Astrocyte (in vitro differentiated cells and primary cell): ENCODE measurements at places on chromosomes 4 and X.

DNA sequence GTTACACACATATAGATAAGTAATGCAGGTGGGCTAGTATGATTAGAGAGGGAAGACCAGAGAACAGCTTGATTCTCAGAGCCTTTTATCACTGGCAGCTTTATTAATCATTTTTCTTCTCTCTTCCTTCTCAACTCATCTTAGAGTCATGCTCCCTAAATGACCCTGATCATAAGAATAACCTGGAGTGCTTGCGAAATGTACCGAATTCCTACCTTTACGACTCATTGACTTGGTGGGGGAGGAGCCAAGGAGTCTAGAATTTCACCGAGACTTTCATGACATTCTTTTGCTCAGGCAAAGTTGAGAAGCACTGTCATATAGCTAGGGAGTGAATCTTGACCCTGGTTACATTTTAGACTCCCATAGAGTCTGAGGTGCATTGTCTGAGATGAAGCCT, 298.9 kb upstream of the PUDP start:
- H3K27ac ChIP-seq = no peak overlapping the region
- no peak for DNase-seq
- no peaks in the 10 kb centered on the region for H3K36me3 ChIP-seq
- no peaks in the 10 kb centered on the region for H3K27me3 ChIP-seq
- H3K4me3 ChIP-seq = no peak overlapping the region

DNA sequence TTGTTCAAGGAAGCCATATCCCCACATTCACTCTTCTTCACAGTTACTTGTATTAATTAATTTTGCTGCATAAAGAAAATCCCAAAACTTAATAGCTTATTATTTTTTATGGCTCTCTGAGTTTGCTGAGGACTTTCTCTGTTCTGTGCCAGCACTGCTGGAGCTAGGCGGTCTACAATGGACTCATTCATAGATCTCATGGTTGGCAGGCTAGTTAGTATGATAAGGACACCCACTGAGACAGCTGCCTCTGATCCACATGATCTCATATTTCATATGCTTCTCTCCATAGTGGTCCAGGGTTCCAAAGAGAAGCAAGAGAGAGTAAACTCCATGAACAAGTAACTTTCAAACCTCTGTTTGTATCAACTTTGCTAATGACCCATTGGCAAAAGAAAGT, 170.2 kb downstream of the ADGRA3 start:
- no peaks in the 10 kb centered on the region for H3K4me1 ChIP-seq
- H3K4me3 ChIP-seq = no peak overlapping the region
- H3K36me3 ChIP-seq = no peaks in the 10 kb centered on the region
- no peak for DNase-seq
- no peak overlapping the region for H3K27ac ChIP-seq

- DNase-seq = no peak
- H3K27me3 ChIP-seq = no peaks in the 10 kb centered on the region
- H3K36me3 ChIP-seq = peaks cover 28% of the 10 kb centered on the region
- no peak overlapping the region for H3K27ac ChIP-seq
- no peak overlapping the region for H3K4me3 ChIP-seq
These were observed 63.2 kb downstream of the CLDN22 start for GRCh38 chr4:183256756-183257385.

GRCh38 chrX:153633048-153633447, 14.0 kb upstream of the DUSP9 start:
- H3K27me3 ChIP-seq = no peaks in the 10 kb centered on the region
- no peak for DNase-seq
- H3K4me1 ChIP-seq = no peaks in the 10 kb centered on the region
- H3K4me3 ChIP-seq = no peak overlapping the region
- no peaks in the 10 kb centered on the region for H3K36me3 ChIP-seq
- H3K27ac ChIP-seq = no peak overlapping the region

GRCh38 chr4:89836897-89837384, at the start of gene SNCA:
TSS of gene SNCA (minus strand) at chr4:89837161. CDS start at chr4:89835667, 1,494 bp downstream.
- peak within 1 kb of the TSS; percentile 67 for H3K4me3 ChIP-seq
- H3K27me3 ChIP-seq = peaks cover 20% of the 10 kb centered on the region
- no peak within 1 kb of the TSS for H3K27ac ChIP-seq
- no peaks in the 10 kb centered on the region for H3K36me3 ChIP-seq

GRCh38 chrX:42485601-42486000, 292.4 kb downstream of the PPP1R2C start:
- peak; percentile 21 for DNase-seq
- no peak overlapping the region for H3K4me3 ChIP-seq
- no peak overlapping the region for H3K27ac ChIP-seq
- no peaks in the 10 kb centered on the region for H3K27me3 ChIP-seq

- no peak overlapping the region for H3K27ac ChIP-seq
- H3K4me3 ChIP-seq = no peak overlapping the region
- no peaks in the 10 kb centered on the region for H3K4me1 ChIP-seq
- H3K27me3 ChIP-seq = peaks cover 31% of the 10 kb centered on the region
- no peaks in the 10 kb centered on the region for H3K36me3 ChIP-seq
These were observed 10.5 kb upstream of the UCP1 start for GRCh38 chr4:140579278-140579677.

DNA sequence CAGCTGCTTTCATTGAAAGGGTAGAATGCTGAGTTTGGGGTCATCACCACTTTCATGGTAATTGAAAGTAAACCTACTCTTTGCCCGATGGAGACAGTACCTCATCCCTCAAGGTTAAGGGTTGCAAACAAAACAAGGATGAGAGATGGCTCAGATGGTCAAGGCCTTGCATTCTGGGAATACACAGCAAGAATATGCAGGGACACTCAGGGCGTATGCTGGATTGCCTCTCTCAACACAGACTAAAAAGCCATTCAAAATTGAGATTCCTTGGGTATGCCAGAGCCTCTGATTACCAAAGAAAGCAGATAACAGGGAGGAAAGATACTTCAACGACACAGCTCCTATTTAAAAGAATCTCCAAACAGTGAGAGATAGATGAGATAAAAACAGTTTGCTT, 310.4 kb downstream of the ARAP2 start:
- no peak overlapping the region for H3K4me3 ChIP-seq
- H3K27ac ChIP-seq = no peak overlapping the region
- no peak for DNase-seq
- no peaks in the 10 kb centered on the region for H3K4me1 ChIP-seq
- no peaks in the 10 kb centered on the region for H3K27me3 ChIP-seq

DNA sequence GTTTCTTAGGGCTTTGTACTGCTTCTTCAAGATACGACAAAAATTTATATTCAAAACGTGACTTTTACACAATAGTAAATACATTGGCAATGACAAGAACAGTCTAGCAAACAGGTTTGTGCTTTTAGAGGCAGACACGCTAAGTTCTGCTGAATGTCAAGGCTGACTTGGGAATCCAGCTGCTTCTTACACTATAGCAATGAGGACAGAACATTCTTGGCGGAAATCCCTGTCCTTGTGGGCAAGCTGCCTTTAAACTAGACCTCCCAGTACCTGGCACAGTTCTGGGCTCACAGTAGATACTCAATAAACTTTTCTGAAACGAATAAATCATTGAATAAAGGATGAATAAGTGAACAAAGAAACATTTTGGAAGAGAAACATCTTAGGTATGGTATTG, 148.2 kb downstream of the RASL11B start:
- H3K4me1 ChIP-seq = peaks cover 16% of the 10 kb centered on the region
- DNase-seq = peak; percentile 58
- H3K27me3 ChIP-seq = no peaks in the 10 kb centered on the region
- no peak overlapping the region for H3K27ac ChIP-seq

- DNase-seq = no peak
- H3K27me3 ChIP-seq = no peaks in the 10 kb centered on the region
- peaks cover 38% of the 10 kb centered on the region for H3K36me3 ChIP-seq
- no peaks in the 10 kb centered on the region for H3K4me1 ChIP-seq
- no peak overlapping the region for H3K27ac ChIP-seq
These were observed 88.4 kb downstream of the EVC start for GRCh38 chr4:5799406-5799805.

GRCh38 chr4:113645771-113646441, 115.6 kb downstream of the CAMK2D start:
- peaks cover 19% of the 10 kb centered on the region for H3K4me1 ChIP-seq
- H3K4me3 ChIP-seq = no peak overlapping the region
- H3K27me3 ChIP-seq = no peaks in the 10 kb centered on the region
- peak overlapping the region; percentile 5 for H3K27ac ChIP-seq
- H3K36me3 ChIP-seq = no peaks in the 10 kb centered on the region

DNA sequence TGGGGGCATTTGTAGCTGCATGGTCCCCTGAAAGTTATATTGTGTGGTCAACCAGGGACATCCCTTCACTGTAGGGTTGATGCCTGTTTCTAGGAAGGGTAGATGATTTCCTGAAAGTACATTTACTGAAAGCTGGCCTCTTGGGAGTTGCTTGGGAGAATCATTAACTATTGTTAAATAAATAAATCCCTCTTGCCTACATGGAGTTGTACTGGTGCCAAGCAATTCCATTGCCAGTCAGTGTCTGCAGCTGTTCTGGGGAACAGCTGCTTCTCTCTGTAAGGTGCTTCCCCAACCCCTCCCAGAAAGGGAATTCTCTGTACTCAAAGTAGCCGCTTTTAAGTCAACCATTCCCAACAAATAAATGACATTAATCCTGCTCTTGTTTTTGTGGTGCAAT, 51.1 kb downstream of the C4orf51 start:
- H3K27ac ChIP-seq = no peak overlapping the region
- no peaks in the 10 kb centered on the region for H3K27me3 ChIP-seq
- DNase-seq = peak; percentile 57
- H3K4me1 ChIP-seq = peaks cover 24% of the 10 kb centered on the region
- H3K36me3 ChIP-seq = no peaks in the 10 kb centered on the region

DNA sequence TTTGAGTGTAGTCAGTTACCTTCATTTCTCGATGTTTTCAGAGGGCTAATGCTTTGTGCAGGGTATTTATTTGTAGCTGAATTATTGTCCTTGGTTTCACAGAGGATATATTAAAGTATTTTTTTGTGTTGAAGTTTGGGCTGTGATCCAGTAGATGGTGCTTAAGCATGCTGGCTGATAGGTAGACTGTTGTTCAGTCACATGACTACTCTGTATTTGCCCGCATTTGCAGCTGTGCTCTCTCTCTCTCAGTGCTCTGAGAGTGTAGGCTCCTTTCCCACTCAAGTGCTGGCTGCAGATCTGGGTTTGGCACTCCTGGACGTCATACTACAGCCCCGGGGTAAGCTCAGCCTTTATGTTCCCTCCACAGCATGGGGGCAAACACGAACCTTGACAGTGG, 21.7 kb downstream of the RAB40AL start:
- H3K27me3 ChIP-seq = no peaks in the 10 kb centered on the region
- H3K4me3 ChIP-seq = no peak overlapping the region
- DNase-seq = no peak

DNA sequence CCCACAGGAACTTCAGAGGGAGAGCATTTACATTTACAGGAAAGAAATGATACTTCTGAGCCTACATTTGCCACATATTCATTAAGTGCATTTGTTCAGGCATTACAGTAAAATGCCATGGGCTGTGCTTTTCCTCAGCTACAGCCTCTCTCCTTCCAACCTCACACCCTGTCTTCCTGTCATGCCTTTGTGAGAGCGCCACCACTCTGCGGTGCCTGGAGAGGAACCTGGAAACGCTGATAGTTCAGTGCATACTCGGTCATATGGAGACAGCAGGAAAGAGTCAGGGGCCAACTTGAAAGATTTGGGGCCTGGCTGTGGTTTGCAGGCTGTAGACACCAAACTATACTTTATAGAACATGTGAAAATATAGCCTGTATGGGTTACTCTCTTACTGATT, 40.5 kb downstream of the NFKB1 start:
- no peak for DNase-seq
- no peak overlapping the region for H3K4me3 ChIP-seq
- H3K27me3 ChIP-seq = no peaks in the 10 kb centered on the region
- H3K36me3 ChIP-seq = peaks cover 9% of the 10 kb centered on the region
- H3K27ac ChIP-seq = no peak overlapping the region

- no peaks in the 10 kb centered on the region for H3K4me1 ChIP-seq
- no peak overlapping the region for H3K27ac ChIP-seq
- H3K4me3 ChIP-seq = no peak overlapping the region
These were observed 20.1 kb upstream of the FRMPD4 start for GRCh38 chrX:12118134-12118533.

- H3K36me3 ChIP-seq = no peaks in the 10 kb centered on the region
- no peaks in the 10 kb centered on the region for H3K4me1 ChIP-seq
- DNase-seq = no peak
- H3K4me3 ChIP-seq = no peak overlapping the region
- H3K27ac ChIP-seq = no peak overlapping the region
- no peaks in the 10 kb centered on the region for H3K27me3 ChIP-seq
These were observed 99.6 kb upstream of the TMEM150C start for GRCh38 chr4:82661181-82661992.

GRCh38 chrX:38891641-38892413, 90.6 kb downstream of the MID1IP1 start:
- peaks cover 6% of the 10 kb centered on the region for H3K4me1 ChIP-seq
- no peak overlapping the region for H3K27ac ChIP-seq
- H3K4me3 ChIP-seq = no peak overlapping the region

DNA sequence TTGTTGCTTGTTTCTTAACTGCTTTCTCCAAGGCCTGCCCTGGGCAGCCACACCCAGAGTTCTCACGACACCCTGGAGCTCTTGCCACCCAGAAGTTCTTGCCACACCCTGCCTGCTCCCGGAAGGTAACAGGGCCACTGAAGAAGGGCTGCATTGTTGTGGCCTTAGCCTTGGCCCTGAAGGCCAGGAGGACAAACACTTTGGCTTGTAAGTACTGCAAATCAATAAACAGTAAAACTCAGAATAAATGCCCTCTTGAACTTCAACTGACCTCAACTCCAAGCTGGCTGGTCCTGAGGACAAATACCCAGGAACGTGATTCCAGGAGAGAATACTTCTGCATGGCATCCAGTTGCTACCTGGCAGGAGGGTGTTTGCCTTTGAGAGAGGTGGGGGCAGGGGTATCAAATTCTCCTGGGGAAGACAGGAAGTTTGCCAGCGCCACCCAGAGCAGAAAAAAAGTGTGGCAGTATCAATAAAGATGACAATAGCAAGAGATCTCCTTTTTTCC, 54.1 kb downstream of the TLR10 start:
- H3K4me3 ChIP-seq = no peak overlapping the region
- no peak overlapping the region for H3K27ac ChIP-seq
- H3K4me1 ChIP-seq = peaks cover 14% of the 10 kb centered on the region
- DNase-seq = no peak

DNA sequence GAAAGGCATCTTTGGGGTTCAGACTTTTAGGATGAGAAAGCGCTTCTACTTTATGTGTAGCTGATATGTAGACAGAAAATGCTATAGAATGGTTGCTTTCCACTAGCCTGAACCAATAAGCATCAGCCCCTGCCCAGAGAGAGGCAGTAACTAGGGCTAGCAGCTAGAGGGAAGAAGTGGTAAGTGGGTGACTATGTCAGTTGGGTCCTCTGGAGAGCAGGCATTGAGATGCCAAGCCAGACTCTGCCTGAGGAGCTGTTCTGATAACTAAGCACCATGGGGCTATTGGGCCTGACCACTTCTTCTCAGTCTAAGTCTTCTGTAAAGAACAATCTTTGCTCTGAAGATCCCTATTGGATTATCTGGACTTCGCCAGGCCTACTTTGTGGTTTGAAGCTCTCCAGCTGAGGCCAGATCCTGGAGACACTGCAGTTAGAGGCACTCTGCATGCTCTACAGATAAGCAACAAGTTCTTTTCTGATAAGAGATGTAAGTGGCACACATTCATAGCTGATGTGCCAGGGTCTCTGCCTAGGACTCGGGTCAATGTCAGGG, 146.1 kb downstream of the RBM46 start:
- no peak overlapping the region for H3K4me3 ChIP-seq
- H3K4me1 ChIP-seq = no peaks in the 10 kb centered on the region
- no peak overlapping the region for H3K27ac ChIP-seq
